ENCODE measurements at places on chromosomes 4 and X.

DNA sequence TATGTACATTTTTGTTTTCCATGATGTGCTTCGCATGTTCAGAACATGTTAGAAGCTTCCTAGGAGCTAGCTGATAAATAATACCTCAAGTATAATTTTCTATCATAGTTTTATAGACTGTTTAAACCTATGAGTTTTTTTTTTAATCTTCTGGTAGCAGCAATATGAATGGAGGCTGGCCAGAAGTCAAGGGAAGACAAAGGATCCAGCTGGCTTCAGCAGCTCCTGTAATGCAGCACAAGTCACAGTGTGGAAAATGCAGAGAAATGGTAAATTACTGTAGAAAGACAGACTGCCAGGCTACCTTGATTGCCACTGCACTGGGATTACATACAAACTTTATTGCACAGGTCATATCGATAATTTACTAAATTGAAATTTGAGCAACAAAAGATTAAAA is 537.9 kb downstream of the IQCM start:
- DNase-seq: no peak

DNA sequence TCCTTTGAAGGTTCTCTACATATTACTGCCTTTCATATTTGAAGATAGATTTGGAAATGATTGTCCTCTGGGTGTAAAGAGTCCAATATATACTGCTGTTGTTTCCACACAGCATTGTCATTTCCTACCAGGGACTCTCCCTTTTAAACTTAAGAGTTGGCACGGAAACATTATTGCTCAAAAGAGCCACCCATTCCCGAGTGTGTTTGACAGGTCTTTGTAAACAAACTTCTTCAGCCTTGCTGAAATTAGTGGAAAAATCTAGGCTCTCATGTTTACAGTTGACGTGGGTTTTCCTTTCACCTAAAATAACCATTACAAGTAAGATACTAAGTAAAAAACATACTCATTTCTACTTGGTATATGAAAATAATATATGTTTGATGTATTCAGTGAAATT is 111.4 kb upstream of the LIMCH1 start:
- DNase-seq: no peak

GRCh38 chrX:47586043-47586787 is 4.0 kb downstream of the TIMP1 start:
- no peak for DNase-seq

- no peak for DNase-seq
Observed at GRCh38 chr4:89922848-89923416, 28.3 kb downstream of the MMRN1 start.

GRCh38 chr4:17846266-17846665 is 35.5 kb downstream of the NCAPG start:
- no peak for DNase-seq

DNA sequence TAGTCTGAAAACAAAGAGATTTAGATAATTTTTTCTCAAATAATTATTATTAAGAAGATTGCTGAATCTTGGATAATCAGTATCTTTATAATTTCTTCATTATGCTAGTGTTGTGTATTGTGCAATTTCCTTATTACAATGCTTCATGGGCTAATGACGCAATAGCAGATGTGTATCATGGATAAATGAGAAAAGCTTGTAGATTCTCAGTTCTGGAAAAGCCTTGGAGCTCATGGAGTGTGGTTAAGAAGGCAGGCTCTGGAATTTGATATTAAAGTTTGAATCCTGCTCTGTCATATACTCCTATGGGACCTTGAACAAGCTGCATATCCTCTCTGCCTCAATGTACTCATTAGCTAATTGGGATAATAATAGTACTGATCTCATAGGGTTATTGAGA is 18.9 kb upstream of the CXCL8 start:
- no peak for DNase-seq

DNA sequence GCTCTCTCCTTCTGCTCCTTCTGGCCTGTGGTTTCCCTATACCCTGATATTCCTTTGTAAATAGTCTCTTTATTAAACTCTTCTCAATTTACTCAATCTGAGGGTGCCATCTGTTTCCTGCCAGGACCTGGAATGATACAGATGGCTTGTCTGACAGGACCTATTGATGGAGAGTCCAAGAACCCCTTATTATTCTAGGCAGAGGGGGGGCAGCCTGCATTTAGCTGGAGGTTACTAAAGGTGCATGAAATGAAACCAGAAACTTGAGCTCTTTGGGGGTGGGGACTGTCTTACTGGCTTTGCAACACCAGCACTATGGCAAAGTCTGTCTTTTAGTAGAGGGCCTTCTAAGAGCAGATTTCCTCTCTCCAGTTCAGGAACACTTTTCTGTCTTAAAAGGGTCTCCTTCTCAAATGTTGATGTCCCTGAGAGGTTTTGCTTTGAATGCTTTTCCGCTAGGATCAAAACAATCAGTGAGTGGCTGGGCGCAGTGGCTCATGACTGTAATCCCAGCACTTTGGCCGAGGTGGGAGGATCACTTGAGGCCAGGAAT is 162.5 kb upstream of the MED14 start:
- DNase-seq: no peak

GRCh38 chr4:134627366-134627765 is 425.8 kb upstream of the PABPC4L start:
- DNase-seq: no peak

DNA sequence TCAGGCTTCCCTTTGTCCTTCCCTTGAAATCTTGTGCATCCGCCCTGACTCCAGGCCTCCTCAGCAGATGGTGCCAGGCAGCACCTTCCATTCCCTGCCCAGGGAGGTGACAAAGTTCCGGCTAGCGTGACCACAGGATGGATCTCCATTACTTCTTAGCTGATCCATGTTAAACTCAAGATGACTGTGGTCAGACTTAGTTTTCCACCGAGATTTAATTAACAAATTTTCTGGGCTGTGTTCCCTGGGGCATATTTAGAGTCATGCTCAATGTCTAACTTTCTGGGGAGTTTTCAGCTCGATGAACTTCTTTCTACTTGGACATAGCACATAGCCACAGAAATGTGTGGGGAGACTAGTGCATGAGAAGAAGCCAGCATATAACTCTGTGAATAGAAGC is 215.1 kb upstream of the SFRP2 start:
- DNase-seq: no peak

- no peak for DNase-seq
Observed at GRCh38 chr4:33054656-33055196, 2334.6 kb downstream of the PCDH7 start.

GRCh38 chr4:187070158-187070557 is 346.5 kb upstream of the FAT1 start:
- no peak for DNase-seq

DNA sequence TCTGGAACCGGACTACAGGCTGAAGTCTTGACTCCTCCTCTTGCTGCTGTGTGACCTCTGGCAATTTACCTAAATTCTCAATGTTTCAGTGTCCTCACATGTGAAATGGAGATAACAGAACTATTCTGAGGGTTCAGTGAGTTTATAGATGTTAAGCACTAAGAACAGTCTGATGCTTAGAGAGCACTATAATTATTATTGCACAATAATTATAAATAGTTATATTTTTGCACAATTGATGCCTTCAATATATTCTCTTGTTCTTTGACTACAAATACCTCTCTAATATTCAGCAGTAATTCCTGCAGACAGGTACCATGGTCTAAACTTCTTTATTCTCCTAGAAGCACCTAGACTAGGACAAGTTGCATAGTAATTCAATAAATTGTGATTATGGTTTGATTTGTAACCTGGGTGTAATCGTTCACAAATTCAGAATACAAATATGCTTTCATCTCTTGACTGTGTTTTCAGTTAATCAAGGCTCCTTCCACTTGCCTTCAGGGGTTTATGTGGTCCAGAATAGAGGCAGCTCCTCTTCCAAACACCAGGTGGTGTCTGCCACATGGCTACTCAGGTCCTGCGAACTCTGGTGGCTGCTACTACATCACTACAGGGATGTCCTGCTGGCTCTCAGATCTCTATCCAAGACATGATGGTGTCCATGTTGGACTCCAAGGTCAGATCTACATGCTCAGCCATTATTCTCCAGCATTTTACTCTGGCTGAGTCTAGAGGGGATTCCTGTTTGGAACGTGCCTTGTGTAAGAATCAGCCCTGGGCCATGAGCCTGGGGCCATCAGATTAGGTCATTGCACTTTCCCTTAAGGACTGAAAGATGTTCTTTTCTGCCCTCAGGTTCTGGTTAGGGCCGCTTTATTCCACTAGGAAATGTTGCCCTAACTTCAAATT is 103.4 kb downstream of the QRFPR start:
- no peak for DNase-seq

DNA sequence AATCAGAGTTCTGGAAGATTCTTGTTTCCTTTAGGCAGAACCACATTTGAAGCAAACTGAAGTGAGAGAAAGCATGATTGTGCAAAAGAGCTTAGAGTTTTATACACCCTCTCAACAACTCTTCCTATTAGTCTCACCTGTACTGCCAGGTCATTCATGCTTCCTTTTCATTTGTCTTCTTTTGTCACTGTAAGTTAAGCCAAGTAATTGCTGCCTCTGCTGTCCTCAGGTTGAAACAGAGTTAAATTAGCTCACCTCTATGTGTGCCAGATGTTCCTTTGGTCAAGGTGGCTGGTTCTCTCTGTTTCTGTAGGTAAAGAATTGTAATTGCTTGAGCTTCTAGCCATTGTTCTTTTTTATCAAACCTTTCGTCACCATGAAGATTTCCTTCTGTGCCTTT is 41.1 kb upstream of the HPGD start:
- no peak for DNase-seq

DNA sequence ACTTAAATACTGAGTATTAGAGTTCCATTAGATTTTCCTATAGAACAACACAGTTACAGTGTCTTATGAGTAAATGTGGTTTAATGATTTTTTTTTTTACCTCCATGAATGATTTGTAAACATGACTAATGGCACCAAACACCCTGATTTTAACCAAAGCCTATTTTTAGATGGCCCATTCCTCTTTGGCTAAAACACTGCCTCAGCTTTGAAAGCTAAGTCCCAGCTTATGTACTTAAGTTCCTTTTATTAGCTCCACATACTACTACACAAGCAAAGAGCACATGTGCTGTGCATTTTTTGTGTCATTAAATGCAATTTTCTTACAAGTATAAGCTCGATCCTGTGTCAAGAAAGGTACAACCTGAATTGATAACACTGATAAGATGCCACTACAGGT is 575.6 kb upstream of the PITX2 start:
- DNase-seq: no peak

DNA sequence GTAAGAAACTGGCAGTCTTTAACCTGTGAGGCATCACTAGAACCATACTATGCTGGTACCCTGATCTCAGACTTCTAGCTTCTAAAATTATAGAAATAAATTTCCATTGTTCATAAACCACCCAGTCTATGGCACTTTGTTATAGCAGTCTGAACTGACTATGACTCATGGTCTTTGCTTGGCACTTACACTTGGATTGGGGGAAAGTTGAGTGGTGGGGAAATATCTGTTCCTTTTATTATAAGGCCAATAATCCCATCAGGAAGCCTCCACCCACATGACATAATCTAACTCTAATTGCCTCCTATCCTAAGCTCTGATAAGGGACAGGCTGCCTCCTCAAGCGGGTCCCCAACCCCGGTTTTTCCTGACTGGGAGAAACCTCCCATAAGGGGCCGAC is 61.4 kb upstream of the PACRGL start:
- DNase-seq: no peak

DNA sequence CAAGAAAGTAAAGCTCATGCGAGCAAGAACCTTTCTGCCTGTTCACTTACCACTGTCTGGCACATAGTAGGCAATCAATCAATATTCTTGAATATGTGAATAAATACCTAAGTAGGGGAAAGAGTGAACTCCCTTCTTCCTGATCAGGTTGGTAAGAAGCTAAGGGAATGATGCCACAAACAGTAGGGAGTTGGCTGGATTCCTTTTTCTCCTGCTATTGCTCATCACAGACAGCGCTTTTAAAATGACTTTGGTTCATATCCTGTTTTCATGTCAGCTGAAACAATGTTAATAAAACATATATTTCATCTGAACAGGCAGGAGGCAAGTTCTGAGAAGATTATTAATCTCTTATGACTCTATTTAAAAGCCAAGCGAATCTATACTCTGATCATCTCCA is 99.2 kb downstream of the NSUN7 start:
- no peak for DNase-seq

- DNase-seq: no peak
Observed at GRCh38 chr4:150849016-150849415, 166.1 kb downstream of the LRBA start.

- DNase-seq: no peak
Observed at GRCh38 chrX:136907621-136908020, 27.1 kb upstream of the RBMX start.

- no peak for DNase-seq
Observed at GRCh38 chr4:164894702-164895101, 17.7 kb downstream of the APELA start.

- DNase-seq: no peak
Observed at GRCh38 chr4:70712150-70712549, 9.6 kb upstream of the RUFY3 start.

DNA sequence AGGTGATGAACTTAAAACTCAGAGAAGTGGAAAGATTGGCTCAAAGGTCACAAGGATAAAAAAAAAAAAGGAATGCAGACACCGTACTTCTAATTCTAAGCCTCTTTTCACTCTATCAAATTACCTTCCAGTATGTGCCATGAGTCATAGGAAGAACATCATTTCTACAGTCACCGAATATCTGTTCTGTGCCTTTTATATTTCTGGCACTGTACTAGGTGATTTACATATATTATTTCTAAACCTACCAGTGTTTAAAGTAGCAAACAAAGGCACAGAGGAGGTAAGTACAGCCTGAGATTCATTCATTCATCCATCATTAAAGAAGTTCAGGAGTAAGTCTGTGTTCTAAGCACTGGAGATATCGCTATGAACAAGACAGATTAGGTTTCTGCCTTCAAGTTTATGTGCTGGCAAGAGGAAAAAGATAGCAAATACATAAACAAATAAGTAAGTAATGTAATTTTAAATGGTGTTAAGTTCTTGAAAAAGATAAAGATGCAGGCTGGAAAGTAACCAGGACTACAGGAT is 65.3 kb downstream of the PALLD start:
- no peak for DNase-seq

- DNase-seq: no peak
Observed at GRCh38 chr4:184983672-184984356, 34.5 kb upstream of the HELT start.

DNA sequence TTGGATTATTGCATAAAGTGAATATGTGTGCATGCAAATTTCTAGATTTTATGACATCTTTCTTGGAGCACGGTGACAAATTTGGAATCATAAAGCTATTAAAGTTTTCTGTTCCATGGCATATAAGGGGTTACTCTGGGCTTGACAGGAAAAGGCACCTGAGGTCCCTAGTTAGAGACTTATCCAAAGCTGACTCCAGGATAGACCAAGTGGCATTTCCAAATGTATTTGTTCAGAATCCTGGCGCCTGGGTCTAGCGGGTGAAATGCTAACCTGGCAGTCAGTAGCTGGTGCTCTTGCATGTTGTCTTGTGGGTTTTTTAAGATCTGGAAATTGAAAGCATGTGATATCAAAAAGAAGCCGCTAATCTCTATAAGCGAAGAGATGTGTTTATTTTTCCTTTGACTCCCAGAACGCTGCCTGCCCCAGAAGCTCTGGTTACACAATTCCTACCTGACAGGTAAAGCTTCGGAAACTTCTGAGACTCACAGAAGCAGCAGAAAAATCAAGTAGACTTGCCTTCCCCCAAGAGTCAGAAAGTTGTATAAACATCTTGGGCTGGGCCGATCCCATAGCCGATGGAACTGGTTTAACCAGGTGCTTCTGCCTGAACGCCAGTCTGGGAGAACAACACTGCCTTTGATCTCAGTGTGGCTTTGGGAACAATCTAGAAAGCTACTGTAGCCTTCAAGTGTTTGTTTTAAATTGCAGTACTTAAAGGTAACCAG is 12.9 kb upstream of the ZCCHC4 start:
- no peak for DNase-seq

GRCh38 chr4:113325876-113326615 is 276.6 kb downstream of the ANK2 start:
- DNase-seq: no peak
